ENCODE measurements at places on chromosomes 12 and 14.

DNA sequence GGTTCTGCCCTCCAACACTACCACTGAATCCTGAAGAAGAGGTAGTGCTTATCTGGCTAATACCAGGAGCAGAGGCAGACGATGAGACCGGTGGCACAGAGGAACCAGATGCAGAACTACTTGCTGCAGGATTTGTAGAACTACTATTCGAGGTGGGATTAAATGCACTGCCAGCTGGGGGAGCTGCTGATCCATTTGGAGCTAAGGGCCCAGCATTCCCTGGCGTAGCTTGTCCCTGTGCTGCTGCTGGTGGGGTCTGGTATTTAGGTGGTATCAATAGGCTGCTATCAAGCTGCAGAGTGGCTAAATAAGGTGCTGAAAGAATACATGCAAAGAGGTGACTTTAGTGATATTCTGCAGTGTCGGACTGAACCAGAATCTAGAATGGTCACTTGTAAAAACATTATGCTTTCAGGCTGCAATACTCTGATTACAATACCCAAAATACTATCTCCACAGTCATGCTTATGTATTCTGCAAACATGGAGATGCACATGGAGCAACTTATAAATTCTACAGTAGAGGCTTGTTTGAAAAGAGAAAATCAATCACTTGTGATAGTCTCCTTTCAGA, 294.2 kb downstream of the MED13L start:
- DNase-seq, result no peak

DNA sequence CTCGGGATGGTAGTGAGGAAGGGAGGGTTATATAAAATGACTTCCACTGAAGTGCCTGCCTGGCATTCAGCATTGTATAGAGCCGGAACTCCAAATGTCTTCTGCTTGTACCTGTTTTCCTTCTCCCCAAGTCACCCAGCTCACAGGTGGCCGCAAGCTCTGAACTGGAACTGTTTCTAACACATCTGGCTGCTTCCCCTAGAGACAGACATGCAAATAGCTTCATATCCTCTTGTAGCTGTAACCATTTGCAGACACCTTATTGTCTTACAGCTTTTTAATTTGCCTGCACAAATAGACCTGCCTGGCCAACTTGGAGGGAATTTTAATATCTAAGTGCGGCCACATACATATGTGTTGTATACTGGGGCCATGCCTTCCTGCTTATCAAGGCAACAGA, 126.0 kb downstream of the CHST11 start:
- no peak for DNase-seq

GRCh38 chr14:24674204-24674970, 40.4 kb upstream of the GZMB start:
- DNase-seq, result no peak

- DNase-seq, result no peak
These were observed 6.7 kb upstream of the BATF start for GRCh38 chr14:75515629-75515996.

GRCh38 chr14:84090837-84091236, 1439.1 kb upstream of the FLRT2 start:
- DNase-seq, result no peak

DNA sequence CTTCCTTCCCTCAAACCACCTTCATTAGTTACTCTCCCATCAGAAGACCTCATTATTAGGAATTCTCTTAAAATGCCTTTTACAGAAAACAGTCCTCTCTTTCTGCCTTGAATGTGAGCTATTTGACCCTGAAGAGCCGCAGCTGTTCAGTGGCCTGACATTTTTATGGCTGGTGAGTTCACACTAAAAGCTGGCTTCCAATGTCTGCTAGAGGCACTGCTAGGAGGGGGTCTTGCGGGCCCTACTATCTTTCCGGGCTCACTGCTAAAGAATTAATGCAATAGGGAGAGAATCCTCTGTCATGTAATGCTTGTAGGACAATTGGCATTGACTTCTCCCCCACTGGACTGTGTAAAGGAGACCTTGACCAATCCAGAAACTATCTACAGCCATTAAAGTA, 87.7 kb downstream of the GPR135 start:
- DNase-seq, result no peak

GRCh38 chr12:133203344-133204263, 22.3 kb downstream of the ZNF268 start:
- no peak for DNase-seq
